ENCODE measurements at places on chromosomes 6 and 20.

- DNase-seq: no peak
These were observed 33.3 kb downstream of the ORC3 start for GRCh38 chr6:87623248-87623647.

GRCh38 chr20:63950701-63951397 lies 5.4 kb downstream of the UCKL1 start:
- no peak for DNase-seq

DNA sequence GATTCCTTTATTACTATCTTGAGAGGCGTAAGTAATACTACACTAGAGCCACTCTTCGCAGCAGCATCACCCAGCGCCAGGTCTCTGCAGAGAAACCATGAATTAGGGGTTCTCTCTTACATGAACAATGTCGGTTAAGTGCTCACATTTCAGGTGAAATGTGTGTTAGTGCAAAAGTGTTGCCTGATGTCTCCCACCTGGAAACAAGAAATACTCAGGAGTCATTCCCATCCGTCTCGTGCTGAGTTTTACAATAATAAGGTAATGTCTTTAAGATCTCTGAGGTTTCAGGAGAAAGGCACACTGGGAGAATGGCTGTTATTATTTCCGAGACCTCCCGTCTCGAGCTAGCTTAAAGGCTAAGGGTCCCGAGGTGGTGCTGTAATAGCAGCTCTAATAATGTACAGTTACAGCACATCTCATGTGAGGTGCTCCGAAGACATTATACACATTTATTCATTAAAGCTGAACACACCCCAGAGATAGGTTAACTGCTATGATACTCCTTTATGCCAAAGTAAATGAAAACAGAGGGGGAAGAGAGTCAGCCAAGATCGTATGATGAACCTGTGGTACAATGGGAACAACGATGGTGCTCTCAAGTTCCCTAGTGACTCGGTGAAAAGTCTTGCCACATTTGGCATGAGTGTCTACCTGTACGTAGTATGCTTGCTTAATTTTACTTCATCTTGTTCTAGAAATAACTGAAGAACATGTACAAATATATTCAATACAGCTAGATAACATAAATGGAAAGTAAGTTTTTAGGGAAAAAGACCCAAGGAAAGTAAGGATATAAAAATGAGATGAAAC lies 458.3 kb upstream of the CITED2 start:
- DNase-seq: no peak

DNA sequence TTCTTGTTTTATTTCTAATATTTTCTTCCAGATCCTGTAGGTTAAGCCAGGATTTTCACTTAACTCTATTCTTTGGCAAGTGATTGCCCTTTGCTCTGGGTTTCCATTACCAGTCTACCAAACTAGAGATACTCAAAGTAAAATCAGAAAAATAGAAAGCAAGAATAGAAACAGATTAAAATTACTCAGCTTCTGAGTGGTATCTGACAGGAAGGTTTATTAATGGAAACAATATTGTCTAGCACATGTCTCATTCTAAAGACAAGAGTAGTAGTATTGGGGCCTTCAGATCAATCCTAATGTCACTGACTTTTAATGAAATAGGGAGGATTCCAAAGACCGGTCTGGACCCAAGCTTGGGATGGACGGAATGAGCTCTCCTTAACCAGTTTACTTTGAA lies 72.3 kb downstream of the SIM1 start:
- DNase-seq: no peak

DNA sequence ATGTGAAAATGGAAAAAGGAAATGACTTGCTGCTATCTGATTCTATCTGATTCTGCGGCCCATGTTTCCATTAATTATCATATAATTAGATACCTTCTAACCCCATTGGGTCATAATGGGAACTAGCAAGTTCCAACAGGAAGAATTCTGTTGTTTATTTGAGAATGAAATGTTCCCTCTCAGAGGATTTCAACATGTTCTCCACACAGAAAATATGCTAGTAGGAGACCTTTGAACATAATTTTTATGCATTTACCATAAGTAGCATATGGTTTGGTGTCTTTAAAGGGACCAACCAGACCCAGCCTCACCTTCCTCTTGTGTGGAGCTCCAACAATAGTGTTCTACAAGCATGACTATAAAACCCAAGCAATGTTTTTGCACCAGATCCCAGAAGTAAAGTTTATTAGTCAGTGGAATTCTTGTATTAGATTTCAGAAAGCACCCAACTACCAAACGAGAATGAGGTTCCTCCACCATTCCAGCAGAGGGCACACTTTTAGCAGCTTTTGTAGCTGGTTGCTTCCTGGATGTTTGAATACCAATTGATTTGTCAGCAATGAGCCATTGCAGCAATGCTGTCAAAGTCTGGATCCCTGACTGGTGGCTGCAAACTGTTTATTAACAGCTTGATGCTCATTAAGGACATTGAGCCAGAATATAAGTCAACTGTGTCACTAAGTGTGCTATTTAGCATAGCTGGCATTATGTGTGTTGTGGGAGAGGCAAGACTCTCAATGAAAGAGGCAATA lies 143.6 kb upstream of the GJE1 start:
- no peak for DNase-seq

DNA sequence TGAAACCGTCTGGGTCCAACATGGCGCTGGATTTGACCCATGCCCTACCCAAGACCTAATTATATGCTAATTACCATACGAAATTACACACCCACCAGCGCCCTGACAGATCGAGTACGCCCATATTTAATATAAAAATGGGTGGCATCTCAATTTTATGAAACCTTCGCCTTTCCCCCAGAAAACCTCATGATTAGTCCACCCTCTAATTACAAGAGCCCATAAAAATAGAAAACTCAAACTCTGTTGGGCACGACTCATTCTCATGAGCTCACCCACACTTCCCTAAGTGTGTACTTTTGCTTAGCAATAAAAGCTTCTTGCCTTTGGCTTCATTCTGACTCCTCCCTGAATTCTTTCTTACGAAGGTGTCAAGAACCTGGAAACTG lies 136.4 kb downstream of the OR2B2 start:
- DNase-seq: no peak

- DNase-seq: no peak
These were observed 9.1 kb upstream of the BRPF3 start for GRCh38 chr6:36187446-36187845.

DNA sequence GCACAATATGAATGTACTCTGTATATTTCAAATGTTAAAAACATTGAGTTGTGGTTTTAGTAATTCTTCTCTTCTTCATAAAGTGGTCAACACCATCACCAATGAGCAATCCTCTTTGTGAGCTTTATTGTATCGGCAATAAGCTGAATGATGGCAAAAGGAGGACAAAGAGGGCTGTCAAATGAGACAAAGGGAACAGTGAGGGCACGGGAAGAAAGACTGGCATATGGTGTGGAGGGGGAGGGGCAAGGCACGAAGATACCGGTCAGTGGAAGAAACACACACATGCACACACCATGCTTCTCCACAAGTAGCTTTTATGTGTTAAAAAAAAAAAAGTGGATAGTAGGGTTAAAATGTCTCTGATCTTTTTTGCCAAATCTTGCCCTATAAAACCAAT lies 506.8 kb upstream of the CITED2 start:
- DNase-seq: no peak

- DNase-seq: no peak
These were observed 847 bp upstream of the NCR2 start for GRCh38 chr6:41334482-41335040.

DNA sequence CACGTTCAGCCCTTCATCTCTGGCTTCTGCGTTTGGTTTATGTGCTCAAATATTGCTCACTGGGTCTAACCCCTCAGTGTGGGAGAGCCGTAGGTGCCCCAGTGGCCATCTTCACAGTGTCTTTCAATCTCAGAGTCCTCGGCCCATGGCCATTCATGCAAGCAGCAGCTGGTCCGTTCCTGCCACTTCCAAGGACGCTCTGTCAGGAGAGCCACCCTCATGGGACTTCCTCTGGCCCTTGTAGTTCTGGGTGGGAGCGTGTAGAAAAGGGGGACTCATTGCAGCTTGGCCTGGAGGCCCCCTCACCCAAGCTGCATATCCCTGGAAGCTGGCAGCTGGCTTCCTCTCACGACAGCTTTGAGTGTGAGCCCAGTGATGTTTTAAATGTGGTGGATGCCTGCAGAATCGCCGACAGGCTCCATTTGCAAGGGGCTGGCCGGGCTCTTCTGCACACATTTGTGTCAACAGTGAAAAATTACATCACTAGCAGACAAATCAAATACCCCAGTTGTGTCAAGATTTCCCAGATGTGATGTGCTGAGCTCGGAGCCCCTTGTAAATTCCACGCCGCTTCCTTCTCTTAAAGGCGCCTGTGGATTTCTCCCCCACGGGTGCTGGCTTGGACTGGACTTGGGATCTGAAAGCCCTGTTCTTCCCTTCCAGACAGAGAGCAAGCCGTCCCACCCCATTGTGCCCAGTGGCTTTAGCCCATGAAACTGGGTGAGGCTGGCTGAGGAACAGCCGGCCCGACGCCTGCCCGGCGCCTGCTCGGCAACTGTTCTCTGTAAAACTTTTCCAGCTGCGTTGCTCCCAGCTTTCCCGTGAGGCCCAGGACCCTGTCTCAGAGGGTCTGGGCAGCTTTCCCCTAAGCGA lies 360.1 kb downstream of the TAF4 start:
- DNase-seq: no peak

GRCh38 chr20:31568041-31568731 lies 36.9 kb upstream of the ID1 start:
- DNase-seq: no peak

- DNase-seq: no peak
These were observed 19.8 kb upstream of the ADRM1 start for GRCh38 chr20:62282877-62283503.

DNA sequence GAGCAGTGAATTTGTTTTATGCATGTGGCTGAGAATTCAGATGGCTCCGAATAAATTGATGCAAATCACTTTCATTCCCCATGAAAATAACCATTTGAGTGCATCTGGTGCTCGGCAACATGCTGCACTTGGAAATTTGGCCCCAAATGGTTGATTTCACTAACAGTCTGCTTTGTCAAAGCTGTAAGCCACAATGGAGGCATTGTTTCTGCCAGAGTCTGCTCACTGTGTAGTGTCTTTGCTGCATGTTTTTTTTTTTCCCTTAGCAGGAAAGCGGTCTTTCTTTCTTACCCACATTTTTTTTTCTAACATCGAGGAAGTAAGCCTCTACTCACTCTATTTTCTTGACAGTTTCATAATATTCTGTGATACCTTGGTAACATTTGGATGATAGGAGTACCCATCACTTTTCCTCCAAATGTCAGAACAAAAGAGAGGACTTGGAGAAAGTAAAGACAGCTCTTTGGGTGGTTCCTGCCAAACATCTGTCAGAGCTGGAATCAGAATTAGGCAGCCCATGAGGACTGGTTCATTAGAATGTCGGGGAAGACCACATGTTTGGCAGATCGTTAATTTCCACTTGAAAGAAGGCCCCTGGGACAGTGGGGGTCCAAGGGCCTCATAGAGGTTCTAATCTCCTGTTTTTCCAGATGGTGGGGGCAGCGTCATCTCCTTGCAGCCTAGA lies 149.5 kb downstream of the DOK5 start:
- no peak for DNase-seq

DNA sequence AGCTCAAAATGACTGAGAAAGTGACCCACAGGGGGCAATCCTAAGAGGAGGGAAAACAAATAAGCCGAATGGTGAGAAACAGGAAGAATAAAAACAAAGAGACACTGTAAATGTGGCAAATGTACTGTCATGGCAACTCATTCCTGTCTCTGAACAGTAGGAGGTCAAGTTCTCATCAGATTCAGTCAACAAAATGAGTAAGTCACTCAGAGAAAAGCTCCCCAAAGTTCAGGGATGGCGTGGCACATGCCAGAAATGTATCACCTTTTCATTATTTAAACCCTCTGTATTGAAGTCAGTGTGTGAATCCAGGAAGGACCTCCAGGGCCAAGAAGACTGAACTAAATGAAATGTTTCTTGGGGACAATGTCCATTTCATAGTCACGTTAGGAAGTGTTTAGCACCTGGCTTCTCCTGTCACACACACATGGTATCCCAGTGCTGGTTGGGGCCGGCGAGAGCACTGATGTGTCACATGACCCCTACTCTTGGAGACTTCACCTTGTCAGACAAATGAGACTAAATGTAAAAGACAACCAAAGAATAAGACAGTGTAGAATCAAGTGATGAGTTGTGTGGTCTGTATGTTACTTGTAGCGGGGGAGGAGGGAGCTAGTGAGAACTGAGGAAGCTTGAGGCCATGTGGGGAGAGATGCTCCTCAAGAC lies 20.7 kb downstream of the CNR1 start:
- DNase-seq: no peak

DNA sequence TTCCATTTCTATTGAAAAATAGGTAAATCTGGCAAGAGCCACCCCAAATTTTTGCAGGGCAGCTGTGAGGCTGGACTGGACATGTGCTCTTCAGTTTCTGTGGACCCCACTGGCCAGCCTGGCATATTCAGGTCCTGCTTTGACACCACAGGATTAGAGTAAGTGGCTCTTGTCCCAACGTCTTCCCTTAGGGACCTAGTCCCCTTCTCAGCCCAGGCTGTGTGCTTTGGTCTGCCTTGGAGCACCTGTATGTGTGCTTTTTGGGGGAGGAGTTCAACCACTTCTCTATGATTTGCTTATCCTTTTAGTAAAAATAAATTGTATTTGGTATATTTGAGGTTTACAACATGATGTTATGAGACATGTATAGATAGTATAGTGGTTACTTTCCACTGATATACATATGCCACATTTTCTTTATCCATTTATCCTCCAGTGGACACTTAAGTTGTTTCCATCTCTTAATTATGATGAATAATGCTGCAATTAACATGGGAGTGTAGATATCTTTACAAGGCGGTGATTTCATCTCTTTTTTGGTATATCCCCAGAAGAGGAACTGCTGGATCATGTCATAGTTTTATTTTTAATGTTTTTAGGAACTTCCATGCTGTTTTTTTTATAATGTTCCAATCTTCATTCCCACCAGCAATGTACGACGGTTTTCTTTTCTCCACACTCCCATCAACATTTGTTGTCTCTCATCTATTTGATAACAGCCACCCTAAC lies 167.8 kb upstream of the UST start:
- DNase-seq: no peak

- no peak for DNase-seq
These were observed 25.3 kb downstream of the TBC1D7 start for GRCh38 chr6:13302751-13303667.

GRCh38 chr6:15230827-15231226 lies 15.0 kb upstream of the JARID2 start:
- no peak for DNase-seq

DNA sequence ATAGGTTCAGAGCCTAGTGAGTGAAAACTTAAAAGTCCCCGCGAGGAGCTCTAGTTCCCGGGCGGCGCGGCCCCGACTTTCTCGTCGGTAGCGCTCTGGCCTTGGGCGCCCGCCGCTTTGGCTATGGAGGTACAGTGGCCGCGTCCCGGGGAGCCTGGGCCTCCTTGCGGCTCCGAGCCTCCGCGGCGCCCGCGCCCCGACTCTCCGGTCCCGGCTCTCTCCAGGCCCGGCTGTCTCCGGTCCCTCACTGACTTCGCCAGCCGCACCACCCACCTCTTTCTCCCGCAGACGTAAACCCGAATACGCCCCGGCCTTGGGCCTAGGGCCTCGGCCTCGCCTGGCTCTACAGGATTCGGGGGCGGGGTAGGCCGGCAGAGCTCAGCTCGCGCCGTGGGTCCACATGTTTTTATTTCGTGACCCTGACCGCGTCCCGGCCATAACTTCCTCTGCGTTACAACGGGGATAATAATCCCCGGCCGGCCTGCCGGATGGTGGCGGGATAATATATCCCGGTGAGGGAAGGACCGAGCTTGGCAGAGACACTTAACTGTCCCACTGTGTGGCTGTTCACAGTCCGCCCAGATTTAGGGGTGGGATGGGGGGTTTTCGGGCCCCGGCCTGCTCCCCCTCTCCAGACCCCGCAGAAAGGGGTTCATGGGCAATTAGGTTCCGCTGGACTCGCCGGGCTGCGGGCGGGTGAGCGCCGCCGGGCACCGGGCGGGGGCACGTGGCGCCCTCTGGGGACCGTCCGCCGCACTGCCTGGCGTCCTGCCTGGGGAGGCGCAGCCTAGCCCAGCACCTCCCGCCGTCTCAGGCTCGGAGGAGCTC lies 10.0 kb upstream of the TBX18 start:
- no peak for DNase-seq

Measured in right renal pelvis (tissue), 4 donors.